A549 (cell line): ENCODE measurements at places on chromosomes 7 and 10.
A peak's percentile ranks its signal among the peaks of the same experiment; 100 is the strongest.

GRCh38 chr7:27068259-27068658 is 27.5 kb downstream of the HOXA1 start:
- no peak for DNase-seq

DNA sequence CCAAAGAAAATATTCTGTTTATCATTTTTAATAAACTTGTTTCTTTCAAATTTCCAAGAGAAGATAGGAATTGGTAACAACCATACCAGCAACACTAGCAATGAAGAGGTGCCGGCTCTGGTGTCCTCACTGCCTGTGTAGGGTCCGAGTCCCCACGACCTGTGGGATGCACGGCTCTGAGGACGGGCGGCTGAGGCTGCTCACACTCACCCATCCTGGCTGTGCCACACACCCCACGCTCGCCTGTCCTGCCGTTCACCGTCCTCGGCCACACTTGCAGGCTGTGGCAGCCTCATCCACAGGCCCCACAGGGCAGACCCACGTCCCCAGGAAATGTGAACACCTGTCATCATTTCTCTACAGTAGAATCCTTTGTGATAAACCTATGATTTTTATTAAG is 48.2 kb upstream of the DPYSL4 start:
- no peak for DNase-seq

DNA sequence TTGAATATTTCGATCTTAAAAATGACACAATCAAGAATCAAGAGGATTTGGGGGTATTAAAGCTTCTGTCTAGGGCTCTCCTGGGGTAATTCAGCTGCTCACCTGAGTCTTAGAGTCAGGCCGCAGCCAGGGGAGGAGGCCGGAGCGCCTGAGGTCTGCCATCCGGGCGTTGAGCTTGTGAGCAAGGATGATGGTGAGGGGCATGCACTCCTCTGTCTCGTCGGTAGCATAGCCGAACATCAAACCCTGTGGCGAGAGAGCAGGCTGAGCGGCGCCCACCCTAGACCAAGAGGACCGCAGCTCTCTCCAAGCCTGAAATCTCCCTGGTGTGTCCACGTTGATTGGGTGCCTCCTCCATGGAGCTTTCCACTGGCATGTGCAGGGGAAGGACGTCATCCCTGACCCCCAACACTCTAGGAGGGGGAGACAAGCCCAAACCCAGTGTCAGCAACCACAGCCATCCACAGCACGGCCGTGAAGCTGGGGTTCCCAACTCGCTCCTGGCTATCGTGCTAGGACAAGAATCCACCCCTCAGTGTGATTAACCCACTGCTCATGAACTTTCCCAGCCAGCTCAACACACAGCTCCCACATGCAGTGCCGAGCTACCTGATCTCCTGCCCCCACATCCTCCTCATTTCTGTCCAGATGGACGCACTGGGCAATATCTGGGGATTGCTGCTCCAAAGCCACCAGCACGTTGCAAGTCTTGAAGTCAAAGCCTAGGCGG is 9.2 kb downstream of the MAT1A start:
- no peak for DNase-seq

GRCh38 chr10:32144817-32145688 is 88.8 kb upstream of the KIF5B start:
- no peak for DNase-seq

- no peak for DNase-seq
Measured at GRCh38 chr10:110643035-110643652, 992 bp upstream of the RBM20 start.

- no peak for DNase-seq
Measured at GRCh38 chr10:91127341-91128082, 93.0 kb upstream of the PCGF5 start.

DNA sequence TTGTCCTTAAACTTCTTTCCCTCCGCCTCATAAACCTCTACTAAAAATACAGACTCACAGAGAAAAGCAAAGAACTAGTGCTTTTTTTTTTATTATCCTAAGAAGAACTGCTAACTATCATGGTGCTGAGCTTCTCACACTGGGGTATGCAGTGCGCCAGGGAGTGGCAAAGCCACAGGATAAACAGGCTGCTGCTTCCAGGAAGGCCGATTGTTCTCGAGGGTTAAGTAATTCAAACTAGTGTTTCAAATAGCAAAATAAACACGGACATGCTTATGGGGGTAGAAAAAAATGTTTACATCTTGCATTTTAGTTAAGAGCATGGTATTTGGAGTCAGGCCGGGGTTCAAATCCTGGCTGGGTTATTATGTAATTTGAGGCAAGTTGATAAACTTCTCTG is 157.0 kb downstream of the TAX1BP1 start:
- no peak for DNase-seq

GRCh38 chr10:62482581-62482980 is 108.4 kb downstream of the ZNF365 start:
- DNase-seq: no peak

- DNase-seq: peak; percentile 46
Measured at GRCh38 chr10:70106958-70107791, 25.4 kb downstream of the AIFM2 start.

- DNase-seq: no peak
Measured at GRCh38 chr7:146902728-146903127, 786.1 kb downstream of the CNTNAP2 start.

GRCh38 chr10:80157561-80157960 is 25.0 kb downstream of the PLAC9 start:
- DNase-seq: no peak

DNA sequence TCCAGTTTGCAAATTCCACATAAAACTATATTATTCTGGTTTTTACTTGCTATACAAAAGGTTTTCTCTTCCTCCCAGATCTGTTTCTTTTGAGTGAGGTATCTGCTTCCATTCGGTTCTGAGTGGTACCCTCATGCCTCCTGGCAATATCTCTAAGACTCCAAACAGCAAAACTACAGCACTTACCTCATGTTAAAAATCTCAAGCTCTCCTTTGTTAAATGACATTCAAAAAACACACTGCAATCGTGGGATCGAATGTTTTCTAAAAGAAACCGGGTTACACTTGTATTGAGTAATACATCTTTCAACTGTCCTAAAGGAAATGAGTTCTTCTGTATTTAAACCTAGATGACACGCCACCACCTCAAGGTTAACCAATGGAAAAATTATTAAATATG is 11.1 kb downstream of the YWHAG start:
- DNase-seq: no peak

DNA sequence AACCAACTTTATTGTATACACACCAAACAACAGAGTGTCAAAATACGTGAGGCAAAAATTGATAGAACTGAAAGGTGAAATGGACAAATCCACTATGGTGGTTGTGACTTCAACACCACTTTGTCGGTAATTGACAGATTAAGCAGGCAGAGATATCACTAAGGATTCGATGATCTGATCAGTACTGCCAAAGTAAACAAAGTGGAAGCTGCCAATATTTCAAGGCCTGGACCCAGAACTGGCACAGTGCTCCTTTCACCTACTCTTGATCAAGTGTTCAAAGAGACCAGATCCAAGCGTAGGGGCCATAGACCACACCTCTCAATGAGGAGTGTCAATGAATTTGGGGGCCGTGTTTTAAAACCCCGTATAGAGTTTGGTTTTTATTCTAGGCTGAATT is 167.0 kb downstream of the CDK14 start:
- DNase-seq: no peak

DNA sequence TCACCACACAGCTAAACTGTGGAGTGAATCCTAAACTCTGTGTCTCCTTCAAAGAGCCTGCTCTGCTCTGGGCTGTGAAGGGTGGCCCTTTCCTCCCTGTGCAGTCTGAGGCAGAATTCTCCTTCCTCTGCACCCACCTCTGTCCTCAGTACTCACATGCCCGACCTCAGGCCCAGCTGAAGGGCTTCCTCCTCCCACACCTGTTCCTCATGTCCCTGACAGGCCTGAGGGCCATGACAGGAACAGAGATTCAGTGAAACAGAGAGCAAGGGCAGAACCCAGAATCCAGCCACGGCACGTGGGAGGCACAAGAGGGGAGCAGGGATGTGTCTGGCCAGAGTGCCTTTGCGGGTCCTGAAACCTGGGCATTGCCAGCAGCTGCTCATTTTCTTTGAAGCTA is 13.9 kb downstream of the CREB3L2 start:
- DNase-seq: no peak

DNA sequence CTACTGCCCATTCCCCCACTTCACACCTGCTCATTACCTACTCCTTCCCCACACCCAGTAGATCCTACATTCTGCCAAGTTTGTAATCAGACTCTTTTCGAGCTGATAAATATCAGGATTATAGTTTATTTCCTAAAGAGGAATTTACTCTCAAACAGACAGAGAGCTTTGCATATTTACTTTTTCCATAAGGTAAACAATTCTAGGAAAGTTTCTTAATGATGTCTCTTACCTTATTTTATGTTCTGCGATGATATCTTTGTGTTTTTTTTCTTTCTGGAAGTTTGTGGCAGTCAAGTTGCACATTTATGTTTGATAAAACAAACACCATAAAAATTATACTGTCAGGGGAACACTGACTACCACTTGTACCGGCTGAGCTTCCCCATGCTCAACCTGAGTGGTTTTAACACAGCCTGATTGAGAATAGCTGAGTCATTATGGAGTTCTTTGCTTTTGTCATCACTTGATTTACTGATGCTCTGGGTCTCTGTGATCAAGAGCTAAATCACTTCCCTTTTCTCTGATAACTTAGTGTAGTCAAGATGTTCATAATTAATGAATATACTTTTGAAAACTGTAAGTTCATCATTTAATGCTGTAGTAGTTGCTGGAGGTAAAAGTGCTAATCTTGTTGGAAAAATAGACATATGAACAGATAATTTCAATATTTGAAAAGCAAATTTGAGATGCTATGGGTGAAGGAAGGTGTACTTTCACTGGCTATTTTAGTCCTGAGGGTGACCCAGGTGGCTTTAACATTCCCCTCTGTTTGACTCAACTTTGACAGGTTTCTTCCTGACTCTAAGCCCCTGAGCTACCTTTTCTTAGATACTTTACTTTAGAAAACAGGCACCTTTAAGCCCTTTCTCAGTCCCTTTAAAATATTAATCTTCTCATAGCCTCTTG is 1034.5 kb upstream of the LRRTM3 start:
- DNase-seq: peak; percentile 4

GRCh38 chr7:31492086-31492485 is 21.8 kb upstream of the ITPRID1 start:
- no peak for DNase-seq

DNA sequence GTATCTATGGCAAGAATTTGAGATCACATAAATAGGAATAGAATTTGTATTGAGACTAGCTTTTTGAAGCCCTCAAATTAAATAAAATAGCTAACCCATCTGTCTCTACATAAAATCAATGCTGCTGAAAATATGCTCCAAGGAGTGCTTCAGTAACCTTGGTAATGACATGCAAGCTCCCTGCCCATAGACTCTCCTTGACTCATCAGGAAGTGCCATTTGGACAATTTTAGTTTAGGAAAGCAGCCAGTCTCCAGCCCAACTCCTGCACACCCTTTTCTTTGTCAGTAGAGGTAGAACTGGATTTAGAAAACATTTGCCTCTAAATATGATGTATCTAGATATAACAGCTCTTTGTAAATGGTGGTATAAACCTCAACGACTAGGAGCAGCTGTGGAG is 69.9 kb upstream of the PTPRZ1 start:
- DNase-seq: no peak

GRCh38 chr7:29749701-29750321 is 56.5 kb upstream of the WIPF3 start:
- no peak for DNase-seq

DNA sequence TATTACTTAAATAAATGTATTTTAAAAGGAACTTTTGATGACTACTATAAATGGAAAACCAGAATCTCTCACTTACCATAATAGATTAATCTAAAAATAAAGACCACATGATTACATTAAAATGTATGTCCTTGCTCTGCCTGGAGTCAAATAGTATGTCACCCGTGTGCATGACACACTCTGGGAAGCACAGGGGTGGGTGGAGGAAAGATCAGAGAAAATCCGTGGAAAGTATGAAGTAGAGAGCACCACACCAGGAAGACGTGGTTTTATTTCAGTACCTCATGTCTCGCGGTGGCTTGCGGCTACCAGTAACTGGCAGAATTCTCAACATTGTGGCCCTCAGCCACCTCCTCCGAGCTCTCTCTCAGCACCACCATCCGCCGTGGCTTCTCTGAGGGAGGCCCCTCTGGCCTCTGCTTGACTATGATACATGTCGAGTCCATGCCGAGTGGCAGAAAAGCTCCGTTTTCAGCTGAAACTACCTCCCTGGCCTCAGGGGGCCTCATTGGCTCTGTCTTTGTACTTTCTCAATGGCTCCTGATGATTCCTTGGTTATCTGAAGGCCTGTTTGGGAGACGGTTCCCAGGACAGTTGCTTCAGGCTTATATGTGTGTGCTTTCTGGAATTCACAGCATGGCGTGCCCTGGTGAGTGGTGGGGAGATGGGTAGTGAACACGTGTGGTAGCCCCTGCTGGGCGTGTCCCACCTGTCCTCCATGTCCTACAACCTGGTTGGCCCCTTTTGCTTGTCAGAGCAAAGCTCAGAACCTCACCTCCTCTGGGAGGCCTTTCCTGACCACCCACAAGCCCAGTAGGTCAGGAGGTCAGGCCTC is 49.8 kb downstream of the LHPP start:
- no peak for DNase-seq

DNA sequence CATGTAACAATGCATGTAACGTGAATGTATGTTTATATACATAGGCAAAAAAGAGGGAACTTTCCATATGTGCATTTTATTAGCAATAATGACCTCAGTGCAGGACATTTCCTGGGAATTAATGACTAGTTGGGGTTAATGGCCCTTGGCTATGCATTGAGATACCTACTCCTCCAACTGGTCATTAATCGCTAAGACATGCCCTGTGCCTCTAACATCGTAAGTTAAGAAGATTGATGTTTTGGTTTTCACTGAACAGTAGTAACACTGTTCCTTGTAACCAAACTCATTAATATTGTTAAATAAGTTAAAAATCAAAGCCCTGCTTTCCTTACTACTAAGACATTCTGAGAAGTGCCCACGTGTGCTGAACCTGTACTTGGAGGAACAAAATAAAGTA is 61.7 kb downstream of the SEMA3D start:
- no peak for DNase-seq
